Activated CD4-positive, alpha-beta T cell treated with anti-CD3 and anti-CD28 coated beads, Interleukin-2, amount 50 U/mL, for 24 hours (primary cell): ENCODE measurements at places on chromosomes 16 and 17.

- no peak for DNase-seq
These were observed 759 bp downstream of the ELAC2 start for GRCh38 chr17:13016881-13017654.

DNA sequence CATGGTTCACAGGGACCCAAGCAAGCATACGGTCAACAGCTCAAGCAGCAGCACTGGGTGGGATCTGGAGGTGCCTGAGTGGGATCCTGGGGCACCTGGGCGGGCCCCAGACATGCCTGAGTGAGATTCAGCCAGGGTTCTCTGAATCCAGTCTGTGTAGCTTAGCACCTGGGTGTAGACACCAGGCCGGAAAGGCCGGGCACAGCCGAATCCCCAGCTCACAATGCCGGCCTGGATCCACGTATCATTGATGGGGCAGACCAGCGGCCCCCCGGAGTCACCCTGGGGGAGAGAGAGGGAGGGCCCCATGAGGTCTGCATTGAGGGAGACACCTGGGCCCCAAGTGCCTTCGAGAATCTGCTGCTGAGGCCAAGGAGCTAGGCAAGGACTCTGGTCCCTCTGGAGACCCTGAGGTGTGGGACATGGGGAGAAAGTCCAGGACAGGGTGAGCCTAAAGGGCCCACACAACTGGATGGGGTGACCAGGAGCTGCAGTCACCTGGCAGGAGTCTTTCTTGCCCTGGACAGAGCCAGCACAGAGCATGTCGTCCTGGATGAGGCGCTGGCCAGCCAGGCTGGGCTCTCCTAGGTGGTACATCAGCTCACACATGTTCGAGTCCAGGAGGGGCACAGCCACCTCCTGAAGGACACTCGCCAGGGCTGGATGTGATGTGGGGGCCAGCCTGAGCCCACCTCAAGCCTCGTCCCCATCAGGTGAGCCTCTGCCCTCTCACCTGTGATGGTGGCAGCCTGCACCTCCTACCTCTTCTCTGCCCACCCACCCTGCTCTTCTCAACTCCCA, 9.7 kb downstream of the ZG16B start:
- no peak for DNase-seq

- DNase-seq, result no peak
These were observed 156.6 kb upstream of the ZFHX3 start for GRCh38 chr16:73204359-73205152.

- no peak for DNase-seq
These were observed 92.9 kb downstream of the PHKB start for GRCh38 chr16:47553853-47554564.

GRCh38 chr16:86707171-86707570, 128.8 kb downstream of the FOXL1 start:
- no peak for DNase-seq
